NCI-H524 treated with DMSO at 0.1 percent for 48 hours (cell line): ENCODE measurements at places on chromosomes 13 and 19.
A peak's percentile ranks its signal among the peaks of the same experiment; 100 is the strongest.

GRCh38 chr19:41528106-41528505 lies 47.9 kb upstream of the CEACAM21 start:
- no peak for DNase-seq

- DNase-seq: peak; percentile 21
Observed at GRCh38 chr13:46126552-46127357, 21.9 kb upstream of the CPB2 start.

DNA sequence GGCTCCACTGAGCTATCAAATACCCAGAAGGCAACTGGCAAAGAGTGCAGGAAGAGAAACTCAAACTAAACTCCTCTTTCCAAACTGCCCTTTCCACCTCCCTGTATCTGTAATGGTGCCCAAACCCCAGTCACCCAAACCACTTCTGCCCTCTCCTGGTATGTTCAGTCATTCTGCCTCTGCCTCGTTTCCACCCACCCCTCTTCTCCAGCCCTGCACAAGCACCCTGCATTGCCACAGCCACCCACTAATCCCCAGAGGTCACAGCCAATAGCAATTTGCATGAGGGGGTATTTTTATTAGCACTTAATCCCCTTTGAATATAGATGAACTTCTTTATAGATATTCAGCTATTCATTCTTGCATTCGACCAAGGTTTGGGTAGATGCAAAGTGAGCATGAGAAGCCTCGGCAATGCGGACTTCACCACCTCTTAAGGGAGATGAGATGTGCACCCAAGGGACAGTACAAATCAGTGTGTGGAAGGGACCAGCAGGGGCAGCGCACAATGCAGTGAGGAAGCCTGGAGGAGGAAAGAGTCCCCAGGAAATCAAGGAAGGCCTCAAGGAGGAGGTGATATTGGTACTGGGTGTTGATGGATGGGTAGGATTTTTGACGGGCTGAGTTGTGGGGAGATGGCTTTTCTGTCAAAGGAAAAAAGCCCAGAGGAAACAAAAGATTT lies 12.4 kb downstream of the TMEM272 start:
- peak; percentile 62 for DNase-seq

- DNase-seq: no peak
Observed at GRCh38 chr19:33465834-33466233, 55.8 kb downstream of the PEPD start.

- DNase-seq: no peak
Observed at GRCh38 chr13:110173247-110173818, 133.6 kb downstream of the COL4A1 start.

DNA sequence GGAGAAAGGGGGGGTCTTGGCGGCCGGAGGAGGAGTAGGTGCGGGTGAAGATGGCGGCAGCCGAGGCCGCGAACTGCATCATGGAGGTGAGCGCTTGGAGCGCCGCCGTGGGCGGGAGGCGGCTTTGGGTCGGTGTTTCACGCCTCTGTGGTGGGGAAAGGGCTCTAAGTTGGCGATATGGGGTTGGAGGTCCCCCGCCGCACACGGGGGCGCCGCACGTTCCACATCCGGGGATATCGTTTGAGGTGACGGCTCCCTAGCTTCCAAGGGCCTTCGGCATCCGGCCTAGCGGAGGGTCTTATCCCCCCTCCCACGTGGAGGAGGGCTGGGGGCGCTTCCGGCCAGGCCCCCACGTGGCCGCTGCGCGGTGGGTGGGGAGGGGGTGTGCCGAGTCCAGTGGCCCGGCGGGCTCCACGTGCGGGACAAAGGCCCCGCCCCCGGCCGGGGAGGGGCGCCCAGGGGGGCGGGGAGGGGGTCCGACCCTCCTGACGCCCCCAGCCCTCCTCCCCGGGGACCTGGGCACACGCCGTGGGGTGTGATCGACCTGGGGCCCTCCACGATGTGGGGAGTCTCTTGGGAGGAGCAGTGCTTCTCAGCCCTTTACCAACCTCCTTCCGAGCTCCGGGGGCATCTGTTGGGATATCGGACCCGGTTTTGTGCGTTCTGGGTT lies at the start of gene PRMT1:
PRMT1 (plus strand) TSS at position 41 of the 670 bp plus-strand sequence; CDS start at position 51, 10 bp downstream.
- DNase-seq: no peak

DNA sequence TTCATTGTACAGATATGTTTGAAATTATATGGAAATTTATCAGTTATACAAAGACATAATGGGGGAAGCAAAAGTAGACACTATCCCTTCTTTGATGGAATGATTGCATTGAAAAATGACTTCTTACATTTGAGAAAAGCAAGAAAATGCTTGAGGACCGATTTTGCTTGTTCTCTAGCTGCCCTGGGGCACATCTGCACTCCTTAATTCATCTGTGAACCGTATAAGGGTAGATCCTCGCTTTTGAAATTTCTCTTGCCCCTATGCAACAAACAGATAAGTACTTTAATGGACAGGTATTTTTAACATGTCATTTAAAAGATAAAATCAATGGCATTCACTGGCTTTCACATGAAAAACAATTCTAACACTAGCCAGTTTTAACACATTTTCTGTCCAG lies 13.5 kb upstream of the MLNR start:
- no peak for DNase-seq
